ENCODE measurements at places on chromosomes 11 and 22.

DNA sequence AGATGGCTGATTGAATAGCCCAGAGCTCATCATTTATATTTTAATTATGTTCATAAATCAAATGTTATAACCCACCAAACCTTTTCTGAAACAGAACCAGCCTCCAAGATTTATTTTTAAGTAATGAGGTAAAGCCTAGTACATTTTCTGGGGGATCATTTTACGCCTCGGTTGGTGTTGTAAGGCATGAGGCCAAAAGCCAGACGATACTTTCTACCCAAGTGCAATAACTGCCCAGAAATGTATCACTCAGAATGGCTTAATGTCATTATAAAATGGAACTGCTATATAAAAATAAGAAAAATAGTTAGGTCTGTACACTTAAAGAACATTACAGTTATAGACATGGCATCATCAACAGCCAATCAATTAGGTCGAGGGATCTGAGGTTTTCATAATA is 283.3 kb downstream of the CADM1 start:
- DNase-seq = no peak

DNA sequence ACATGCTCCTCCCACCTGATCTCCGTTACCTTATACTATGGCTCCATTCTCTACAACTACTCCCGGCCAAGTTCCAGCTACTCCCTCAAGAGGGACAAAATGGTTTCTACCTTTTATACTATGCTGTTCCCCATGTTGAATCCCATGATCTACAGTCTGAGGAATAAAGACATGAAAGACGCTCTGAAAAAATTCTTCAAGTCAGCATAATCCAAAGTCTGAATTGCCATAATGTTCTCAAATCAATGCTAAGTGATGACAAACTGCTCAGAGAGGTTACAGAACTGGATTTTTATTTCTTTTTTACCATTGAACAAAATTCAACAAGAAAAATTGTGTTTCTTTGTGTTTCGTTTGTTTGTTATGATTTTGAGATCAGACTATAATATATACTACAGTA is 7.6 kb downstream of the OR9G4 start:
- DNase-seq = no peak

DNA sequence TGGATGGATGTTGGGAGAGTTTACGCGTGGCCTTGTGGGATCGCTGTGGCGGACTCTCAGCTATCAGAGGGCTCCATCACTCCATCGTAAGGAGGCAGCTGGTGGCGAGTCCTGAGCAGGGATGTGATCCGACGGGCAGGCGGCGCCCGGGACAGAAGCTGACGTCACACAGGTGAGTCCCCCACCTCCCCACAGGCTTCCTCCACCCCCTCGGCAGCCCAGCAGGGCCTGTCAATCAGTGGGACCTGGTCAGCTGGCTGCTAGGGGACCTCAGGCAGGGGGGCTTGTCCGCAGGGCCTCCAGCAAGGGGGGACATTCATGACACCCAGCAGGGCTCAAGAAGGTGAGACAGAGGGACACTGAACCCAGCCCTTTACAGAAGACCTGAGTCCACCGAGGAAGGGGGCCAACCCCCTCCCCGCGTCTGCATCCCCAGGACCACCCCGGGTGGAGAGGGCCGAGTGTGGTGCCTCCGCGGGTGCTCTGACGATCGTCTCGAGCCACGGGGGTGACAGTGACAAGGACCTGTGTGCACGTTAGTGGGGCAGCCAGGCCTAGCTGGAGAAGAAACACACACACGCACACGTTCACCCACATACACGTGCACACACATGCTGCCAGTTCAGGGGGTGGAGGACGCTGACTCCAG is 7.1 kb downstream of the HRAS start:
- no peak for DNase-seq

- no peak for DNase-seq
Measured at GRCh38 chr11:125468852-125469251, 27.2 kb downstream of the FEZ1 start.

DNA sequence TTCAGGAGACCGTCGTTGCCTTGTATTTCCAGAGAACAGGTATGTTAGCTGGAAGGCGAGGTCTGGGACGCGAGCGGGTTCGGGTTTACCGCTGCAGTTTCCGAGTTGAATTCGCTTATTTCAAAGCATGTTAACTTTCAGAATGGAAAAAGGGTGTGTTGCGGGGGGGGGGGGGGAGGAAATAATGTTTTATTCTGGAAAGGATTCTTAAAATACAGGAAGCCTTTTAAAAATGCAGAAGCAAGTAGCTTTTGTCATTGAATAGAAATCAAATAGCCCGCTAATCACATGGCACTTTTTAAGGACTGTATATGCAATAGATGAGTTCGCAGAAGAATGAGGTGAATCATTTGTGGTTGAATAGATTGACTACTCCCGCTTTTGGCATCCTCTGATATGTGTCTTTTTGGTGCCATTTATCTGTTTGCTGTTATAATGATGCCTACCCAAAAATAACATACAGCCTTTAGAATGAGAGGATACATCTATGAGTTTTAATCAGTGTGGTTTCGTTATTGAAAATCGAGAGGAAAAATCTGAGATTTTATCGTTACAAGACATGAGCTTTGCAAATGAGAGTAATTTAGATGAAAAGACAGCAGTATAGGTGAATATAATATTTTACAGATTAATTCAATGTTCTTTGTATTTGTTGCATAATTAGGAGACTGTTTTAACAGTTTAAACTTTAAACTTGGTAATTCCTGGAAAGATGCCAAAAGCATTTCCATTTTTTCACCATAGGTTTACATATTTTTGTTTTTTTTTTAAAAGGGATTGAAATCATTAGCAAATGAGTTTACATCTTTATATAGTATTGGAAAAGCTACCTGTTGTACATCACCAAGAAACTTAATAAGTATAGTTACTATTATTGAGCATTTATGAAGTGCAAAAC is 1.7 kb downstream of the PDE3B start:
- DNase-seq = no peak

- DNase-seq = no peak
Measured at GRCh38 chr11:11148104-11148509, 204.9 kb downstream of the CSNK2A3 start.

DNA sequence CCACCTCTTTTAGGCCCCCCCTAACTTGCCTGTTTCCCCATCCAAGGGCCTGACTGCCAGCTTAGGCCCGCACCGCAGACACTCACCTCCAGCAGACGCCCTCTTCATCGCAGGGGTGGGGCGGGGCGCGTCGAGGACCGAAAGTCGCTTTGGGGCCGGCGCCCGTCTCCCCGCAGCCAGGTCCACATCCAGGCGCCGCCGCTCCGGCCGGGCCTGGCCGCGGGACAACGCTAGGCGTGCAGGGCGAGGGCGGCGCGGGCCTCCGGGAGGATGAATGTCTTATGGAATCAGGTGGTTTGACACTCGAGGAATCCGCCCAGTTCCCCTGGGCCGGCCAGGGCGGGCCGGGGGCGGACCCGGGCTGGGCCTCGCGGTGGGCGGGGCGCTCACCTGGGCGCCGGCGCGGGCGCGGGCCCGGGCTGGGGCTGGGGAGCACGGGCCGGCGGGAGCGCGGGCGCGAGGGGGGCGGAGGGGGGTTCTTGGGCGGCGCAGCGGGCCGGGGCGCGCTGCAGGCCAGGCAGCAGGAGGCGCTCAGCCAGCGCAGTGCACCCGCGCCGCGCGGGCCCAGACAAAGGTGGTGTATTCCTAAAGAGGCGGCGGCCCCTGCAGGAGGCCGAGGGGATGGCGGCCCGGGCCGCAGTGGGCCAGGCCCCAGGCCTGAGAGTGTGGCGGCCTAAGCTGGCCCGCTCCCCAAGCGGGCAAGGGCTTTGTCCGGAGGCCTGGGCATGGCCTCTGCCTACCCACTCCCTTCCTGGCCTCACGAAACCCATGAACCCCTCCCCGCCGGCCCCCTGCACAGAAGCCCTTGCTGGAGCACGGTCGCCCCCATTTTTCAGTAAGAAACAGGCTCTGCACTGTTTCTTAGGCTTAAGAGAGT is 177.6 kb downstream of the IGLL1 start:
- DNase-seq = peak; percentile 43

DNA sequence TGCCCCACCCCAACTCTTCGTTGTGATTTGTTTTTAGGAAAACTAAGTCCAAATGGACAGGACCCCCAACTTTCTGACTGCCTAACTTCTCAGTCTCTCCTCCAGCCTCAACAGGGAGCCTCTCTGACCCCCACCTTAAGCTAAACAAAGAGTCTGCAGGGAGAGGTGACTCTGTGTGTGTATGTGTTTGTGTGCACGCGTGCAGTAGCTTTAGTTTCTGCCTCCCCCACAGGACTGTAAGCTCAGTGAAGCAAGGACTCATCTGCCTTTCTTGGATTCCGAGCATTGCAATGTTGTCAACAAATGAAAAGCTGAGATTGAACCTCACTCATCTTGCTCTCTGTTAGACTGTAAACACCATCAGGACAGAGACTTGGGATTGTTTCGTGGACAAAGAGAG is 7.9 kb downstream of the SNAP29 start:
- DNase-seq = no peak

DNA sequence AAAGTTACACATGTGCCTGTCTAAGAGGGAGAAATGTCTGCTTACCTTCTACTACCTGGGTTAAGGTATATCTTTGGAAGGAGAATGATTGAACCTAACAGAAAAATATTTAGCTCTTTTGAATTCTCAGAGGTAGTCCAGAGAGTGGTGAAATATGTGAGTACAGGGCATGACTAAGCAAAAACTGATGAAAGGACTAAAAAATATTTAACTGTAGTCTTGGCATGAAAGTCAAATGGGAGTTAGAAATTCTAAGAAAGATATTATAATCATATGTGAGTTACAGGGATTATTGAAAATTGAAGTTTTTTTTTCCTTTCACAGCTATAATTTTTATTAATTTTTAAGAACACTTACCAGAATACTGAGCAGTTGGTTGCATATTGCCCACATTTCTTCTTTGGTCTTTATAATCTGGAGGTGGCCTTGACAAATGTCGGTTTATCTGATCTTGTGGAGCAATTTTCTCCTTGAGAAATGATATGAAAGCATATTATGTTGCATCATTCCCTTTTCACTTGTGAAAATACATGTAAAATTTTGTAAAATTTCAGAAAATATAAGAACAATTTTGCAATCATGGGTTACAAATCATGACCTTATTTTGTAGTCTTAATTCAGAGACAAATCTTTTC is 61.4 kb upstream of the MTMR2 start:
- DNase-seq = no peak

DNA sequence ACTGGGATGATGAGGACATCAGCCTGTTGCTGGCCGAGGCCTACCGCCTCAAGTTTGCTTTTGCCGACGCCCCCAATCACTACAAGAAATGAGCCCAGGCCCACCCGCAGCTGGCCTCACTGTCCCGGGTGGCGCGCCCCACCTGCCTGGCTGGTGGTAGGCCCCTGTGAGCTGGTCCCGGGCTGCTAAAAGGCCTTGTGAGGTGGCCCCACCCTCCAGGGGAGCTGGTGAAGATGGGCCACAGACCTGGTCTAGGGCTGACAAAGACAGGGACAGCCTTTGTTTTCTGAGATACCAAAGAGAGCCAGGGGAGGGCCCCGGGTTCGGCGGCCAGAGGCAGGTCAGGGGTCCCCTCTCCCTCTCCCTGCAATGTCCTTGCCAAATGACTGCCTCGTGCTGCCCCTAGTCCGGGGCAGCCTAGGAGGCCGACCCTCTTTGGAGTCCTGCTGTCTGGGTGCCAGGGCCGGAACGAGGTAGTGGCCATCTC is 411.1 kb downstream of the TBC1D22A start:
- DNase-seq = no peak

DNA sequence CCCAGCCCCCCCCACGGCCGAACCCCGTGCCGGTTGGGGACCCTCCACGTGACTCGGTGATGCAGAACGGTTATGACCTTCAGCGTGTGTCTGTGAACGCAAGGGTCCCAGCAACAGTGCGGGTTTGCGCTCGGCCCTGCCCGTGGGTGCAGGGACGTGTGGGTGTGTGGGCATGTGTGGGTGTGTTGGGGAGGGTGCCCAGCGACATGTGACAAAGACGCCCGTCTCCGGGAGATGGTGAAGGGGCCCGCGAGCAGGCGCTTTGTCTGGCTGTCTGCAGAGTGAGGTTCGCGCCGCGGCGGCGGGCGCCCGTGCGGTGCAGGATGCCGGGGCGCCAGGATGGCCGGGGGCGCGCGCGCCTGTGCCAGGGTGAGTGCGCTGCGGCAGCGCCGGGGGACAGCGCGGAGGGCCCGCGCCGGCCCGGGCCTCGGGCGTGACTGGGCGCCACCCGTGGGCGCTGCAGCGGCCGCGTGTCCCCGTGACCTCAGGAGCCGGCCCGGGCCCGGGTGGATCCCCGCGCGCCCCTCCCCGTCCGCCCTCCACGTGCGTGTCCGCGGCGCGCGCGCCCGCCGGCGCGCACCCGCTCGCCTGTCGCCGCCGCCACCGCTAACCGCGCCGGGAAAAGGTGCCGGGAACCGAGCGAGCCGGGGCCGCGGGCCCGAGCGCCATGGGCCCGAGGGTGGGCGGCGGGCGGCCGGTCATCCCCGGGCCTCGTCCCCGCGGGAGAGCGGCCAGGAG is at the start of gene LRFN4:
Gene LRFN4 (plus strand): TSS at position 569 of the 738 bp plus-strand sequence. CDS start 681 bp downstream, outside the sequence.
- peak; percentile 21 for DNase-seq

GRCh38 chr11:46421257-46421880 is 29.8 kb upstream of the CHRM4 start:
- DNase-seq = no peak

- no peak for DNase-seq
Measured at GRCh38 chr22:38233427-38233826, 31.6 kb downstream of the MAFF start.

DNA sequence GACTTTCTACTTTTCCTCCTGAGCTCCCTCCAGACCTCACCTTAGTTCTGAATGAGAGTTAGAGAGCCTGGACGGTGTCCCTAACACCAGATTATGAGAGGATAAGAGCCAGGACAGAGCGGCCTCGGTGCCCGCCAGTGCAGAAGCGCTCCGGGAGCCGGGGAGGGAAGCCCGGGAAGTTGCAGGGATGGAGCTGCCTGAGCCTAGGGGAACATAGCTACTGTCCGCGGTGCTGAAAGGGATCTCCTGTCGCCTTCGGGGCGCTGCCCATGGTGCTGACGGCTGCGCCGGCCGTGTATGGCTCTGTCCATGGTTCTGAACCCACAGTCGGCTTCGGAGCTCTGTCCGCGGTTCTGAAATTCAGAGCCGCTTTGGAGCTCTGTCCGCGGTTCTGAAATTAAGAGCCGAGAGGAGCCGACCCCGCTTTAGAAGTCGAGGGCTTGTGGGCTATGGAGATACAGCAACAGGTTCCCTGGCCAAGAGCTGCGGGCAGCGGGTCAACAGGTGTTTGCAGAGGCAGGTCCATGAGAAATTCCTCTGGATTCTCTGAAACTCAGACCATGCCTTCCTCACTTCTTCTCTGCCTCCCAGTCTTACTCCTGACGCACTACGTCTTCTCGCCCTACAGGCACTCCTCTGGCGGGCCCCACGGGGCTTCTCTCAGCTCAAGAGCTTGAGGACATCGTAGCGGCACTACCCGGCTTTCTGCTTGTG is 814 bp downstream of the NPAS4 start:
- DNase-seq = peak; percentile 80

- no peak for DNase-seq
Measured at GRCh38 chr11:113493206-113493605, 18.0 kb upstream of the DRD2 start.

DNA sequence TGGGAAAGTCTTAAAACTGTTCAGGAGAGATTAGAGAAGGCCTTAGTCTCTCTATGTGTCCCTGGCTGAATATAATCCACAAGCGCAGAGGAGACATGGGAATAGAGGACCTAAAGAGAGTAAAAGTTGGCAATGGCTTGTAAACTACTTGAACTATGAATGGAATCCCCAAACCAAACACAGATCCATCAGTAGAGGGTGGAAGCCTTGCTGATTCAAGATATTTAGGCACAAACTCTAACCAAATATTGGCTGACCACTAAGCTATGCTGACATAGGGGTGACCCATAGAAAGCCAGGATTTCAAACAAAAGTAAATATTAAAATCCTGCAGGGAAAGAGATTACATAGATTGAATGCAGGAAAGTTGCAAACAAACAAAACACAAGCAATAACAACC is 439.2 kb downstream of the DLG2 start:
- no peak for DNase-seq

All from stimulated activated CD4-positive, alpha-beta T cell treated with anti-CD3 and anti-CD28 coated beads, Interleukin-1b, Interleukin-23, amount 100 ng/mL, for 24 hours (primary cell).